ENCODE measurements at places on chromosomes 3 and 15.

GRCh38 chr3:138051947-138052802 lies 42.2 kb downstream of the CLDN18 start:
- DNase-seq, result no peak

DNA sequence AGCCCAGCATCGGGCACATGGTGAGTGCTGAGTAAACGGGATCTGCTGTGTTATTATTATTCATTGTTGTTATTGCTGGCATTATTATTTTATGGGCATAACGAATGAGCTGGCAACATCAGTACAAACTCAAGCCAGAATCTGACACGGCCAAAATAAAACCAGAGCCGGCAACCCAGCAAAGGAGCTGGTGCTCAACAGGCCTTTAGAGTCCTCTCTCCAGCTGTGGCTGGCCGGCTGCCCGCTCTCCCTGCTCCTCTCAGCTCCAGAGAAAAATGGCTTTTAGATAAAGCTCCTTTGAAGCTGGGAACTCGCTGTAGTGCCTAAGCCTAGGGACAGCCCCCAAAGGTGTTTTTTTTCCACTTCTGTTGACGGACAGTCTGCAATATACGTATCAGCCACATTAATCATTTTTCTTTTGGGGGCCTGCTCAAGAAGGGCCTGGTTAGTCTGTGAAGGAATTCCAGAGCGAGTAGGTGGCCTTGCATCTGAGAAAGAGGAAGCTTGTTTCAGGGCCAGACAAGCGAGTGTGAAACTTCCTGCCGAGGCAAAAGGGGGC lies 193.9 kb upstream of the UBE2E1 start:
- DNase-seq, result no peak

GRCh38 chr3:13718436-13718835 lies 161.4 kb downstream of the WNT7A start:
- no peak for DNase-seq

DNA sequence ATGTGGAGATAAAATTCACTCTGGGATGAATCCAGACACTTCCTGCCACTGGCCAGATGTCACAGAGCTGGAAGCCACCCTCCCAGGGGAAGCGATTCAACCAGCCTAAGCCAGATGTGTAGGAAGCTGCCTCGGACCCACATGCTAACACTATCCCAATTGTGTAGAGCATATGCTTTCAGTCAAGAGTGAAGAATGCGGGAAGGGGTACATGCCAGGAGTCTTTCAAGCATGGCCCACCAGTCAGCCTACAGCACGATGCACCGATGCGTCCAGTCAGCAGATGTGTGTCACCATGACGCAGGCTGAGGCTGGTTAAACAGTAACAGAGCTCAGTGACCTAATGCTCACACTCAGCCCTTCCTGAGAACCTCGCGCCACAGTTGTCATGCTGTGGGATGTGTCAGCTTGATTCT lies 38.8 kb upstream of the BNC1 start:
- DNase-seq, result no peak

- DNase-seq, result no peak
Measured at GRCh38 chr3:189531271-189531670, 99.9 kb upstream of the TP63 start.

- no peak for DNase-seq
Measured at GRCh38 chr3:49805367-49805782, 2.3 kb downstream of the INKA1 start.

DNA sequence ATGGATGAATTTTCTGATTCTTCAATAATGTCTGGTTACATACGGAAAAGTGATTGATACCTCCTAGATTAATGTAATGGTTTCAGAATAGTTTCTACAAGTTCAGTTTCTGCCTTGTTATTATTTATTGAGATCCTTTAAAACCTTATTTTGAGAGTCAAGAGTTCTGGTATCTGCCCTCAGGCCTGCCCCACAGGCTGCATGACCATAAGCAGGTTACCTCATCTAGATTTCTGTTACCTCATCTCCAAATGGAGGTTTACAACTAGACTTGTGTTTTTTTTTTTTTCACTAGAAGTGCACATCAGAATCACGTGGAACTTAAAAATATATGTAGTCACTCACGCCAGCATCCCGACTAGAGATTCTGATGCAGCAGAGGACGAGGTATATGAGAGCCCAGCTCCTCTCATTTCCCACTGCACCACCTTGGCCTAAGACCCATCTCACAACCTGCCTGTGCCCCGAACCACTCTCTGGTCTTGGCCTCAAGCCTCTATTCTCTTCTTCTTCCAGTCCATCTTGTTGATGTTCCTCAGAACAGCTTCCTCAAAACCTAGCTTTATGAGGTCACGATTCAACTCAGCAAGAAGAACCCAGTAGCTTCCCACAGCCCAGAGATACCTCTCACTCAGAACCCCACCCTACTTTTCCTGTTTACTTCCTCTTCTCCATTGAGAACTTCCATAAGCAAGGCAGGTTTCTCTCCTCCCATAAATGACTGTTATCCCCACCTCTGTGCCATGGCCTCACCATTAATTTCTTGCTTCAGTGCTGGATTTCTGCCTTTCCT lies 353.4 kb downstream of the CHST2 start:
- DNase-seq, result no peak
